PC-3 (cell line): ENCODE measurements at places on chromosomes 12 and 14.

DNA sequence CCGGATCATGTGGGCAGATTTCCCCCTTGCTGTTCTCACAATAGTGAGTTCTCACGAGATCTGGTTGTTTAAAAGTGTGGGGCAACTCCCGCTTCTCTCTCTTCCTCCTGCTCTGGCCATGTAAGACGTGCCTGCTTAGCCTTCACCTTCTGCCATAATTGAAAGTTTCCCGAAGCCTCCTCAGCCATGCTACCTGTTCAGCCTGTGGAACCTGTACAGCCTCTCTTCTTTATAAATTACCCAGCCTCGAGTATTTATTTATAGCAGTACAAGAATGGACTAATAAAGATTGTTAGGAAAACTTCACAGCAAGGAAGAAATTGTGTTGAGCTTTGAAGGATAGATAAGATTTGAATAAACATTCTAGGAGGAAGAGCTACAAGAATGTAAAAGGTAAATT lies 52.1 kb downstream of the KDM5A start:
- no peak for DNase-seq

GRCh38 chr12:16946704-16947103 lies 340.7 kb upstream of the LMO3 start:
- DNase-seq = no peak

GRCh38 chr12:43694879-43695278 lies 63.7 kb downstream of the PUS7L start:
- DNase-seq = no peak

GRCh38 chr12:10590966-10591365 lies 22.4 kb downstream of the MAGOHB start:
- DNase-seq = no peak

DNA sequence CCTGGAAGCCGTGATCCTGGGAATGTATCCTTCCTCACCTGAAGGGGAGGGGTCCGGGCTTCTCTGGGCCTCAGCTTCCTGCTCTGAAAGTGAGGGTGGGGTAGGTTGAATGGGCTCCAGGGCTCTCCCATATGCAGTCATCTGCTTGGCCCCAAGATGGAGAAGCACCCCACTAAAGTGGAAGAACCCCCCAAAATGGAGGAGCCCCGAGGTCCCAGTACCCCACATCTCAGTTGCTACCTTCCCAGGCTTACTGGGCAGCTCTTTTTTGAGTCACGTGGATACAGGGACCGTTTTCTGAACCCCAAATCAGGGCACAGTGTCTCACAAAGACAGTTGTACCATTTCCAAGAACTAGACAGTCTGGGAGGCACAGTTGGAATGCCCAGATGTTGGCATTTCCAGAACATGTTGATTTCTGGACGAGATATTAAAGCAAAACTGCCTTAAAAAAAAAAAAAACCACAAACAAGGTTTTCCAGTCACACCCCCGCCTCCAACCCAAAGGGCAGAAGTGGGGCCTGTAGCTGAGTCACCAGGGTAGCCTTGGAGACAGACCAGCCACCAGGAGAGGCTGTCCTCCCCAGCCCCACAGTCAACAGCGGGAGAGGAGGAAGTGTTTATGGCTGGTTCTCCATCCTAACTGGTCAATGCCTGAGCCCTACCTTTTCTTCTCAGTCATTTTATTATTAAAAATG lies 12.1 kb downstream of the VASH1 start:
- DNase-seq = peak; percentile 80

- no peak for DNase-seq
Measured at GRCh38 chr12:121467638-121468498, 68.0 kb downstream of the RNF34 start.

GRCh38 chr12:49763006-49763591 lies 21.7 kb downstream of the TMBIM6 start:
- DNase-seq = peak; percentile 45
